T follicular helper cell (primary cell): ENCODE measurements at places on chromosomes 6 and 20.

DNA sequence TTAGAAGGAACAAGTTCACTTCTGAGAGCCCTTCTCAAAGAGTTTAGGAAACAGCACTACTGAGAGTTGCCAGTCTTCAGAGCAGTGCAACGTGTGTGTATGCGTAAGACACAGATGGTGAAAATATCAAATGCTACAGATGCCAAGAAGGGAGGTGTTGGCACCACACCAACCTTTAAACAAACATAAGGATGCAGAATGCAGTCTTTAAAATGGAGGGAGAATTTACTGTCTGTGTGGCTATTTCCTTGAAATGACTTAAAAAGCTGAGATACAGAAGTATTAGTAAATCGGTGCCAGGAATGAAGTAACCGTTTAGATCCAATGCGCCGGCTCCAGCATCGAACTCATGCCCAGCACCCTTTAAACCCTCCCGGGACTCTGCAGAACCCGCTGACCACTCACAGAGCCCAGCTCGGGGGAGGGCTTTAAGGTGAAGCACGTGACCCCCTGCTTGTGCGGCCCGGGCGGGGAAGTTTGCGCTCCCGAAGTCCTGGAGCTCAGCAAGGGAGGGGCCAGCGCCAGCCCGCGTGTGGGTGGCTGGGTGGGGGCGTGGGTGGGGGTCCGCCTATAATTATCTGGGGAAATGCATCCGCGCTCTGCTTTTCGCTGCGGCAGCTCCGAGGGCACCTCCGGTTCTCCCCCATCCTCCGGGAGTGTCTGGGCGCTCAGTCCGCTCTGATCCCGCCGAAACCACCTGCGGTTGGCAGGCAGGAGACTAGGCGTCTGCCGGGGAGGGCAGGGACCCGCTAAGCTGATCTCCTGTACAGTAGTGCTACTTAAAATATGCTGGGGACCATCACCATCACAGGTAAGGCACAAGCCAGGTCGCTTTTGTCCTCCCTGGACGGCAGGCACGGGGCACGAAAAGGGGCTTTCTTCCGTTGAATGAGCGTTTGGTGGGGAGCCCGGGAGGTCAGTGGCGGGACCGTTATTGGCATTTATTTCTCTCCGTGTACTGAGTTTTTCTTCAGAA lies 66.0 kb downstream of the ZBTB2 start:
- DNase-seq: no peak

- no peak for DNase-seq
Observed at GRCh38 chr6:139588076-139588639, 213.7 kb upstream of the CITED2 start.

GRCh38 chr20:32476684-32477593 lies 108.2 kb downstream of the NOL4L start:
- no peak for DNase-seq

DNA sequence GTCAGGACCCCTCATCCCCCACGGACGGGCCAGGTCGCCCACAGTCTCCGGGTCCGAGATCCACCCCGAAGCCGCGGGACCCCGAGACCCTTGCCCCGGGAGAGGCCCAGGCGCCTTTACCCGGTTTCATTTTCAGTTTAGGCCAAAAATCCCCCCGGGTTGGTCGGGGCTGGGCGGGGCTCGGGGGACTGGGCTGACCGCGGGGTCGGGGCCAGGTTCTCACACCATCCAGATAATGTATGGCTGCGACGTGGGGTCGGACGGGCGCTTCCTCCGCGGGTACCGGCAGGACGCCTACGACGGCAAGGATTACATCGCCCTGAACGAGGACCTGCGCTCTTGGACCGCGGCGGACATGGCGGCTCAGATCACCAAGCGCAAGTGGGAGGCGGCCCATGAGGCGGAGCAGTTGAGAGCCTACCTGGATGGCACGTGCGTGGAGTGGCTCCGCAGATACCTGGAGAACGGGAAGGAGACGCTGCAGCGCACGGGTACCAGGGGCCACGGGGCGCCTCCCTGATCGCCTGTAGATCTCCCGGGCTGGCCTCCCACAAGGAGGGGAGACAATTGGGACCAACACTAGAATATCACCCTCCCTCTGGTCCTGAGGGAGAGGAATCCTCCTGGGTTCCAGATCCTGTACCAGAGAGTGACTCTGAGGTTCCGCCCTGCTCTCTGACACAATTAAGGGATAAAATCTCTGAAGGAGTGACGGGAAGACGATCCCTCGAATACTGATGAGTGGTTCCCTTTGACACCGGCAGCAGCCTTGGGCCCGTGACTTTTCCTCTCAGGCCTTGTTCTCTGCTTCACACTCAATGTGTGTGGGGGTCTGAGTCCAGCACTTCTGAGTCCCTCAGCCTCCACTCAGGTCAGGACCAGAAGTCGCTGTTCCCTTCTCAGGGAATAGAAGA lies 978 bp downstream of the HLA-A start:
- no peak for DNase-seq

DNA sequence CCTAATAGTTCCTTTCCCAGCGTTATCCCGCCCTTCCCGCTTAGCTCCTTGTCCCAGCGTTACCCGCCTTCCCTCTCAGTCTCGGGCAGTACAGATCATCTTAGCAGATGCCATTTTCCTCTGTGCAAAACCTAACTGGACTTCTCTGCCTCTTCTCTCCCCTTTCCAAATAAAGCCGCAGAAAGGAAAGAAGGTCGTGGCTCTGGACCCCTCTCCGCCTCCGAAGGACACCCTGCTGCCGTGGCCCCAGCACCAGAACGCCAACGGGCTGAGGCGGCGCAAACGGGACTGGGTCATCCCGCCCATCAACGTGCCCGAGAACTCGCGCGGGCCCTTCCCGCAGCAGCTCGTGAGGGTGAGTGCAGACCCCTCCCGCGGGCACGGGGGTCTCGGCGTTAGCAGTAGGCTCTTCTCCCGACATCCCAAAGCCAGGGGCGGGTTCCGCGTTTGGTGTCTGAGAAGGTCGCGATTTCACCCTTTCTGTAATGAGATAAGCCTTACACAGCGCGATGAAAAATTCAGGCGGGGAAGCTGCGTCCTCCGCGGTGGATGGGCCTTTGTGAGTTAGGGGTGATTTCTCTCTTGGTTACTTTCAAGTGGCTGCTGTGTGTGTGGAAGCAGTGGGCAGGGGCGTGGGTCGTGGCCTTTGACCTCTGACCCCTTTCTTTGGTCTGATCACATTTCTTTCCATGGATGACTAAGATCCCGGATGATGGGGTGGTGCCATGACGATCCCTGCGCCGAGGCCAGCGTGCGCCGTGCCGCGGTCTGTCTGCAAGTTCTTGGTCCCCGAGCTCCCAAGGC lies 292.7 kb downstream of the TAF4 start:
- no peak for DNase-seq

- no peak for DNase-seq
Observed at GRCh38 chr6:36829919-36830544, 9.2 kb downstream of the CPNE5 start.

GRCh38 chr6:167150941-167151549 lies 6.7 kb downstream of the GPR31 start:
- DNase-seq: no peak

GRCh38 chr6:44024574-44025219 lies 102.6 kb downstream of the MRPL14 start:
- no peak for DNase-seq

GRCh38 chr6:30570263-30570662 lies 979 bp upstream of the ABCF1 start:
- no peak for DNase-seq

GRCh38 chr6:46380152-46380807 lies 111.0 kb downstream of the RCAN2 start:
- DNase-seq: no peak

- DNase-seq: no peak
Observed at GRCh38 chr20:44704551-44704971, 10.6 kb upstream of the CCN5 start.

DNA sequence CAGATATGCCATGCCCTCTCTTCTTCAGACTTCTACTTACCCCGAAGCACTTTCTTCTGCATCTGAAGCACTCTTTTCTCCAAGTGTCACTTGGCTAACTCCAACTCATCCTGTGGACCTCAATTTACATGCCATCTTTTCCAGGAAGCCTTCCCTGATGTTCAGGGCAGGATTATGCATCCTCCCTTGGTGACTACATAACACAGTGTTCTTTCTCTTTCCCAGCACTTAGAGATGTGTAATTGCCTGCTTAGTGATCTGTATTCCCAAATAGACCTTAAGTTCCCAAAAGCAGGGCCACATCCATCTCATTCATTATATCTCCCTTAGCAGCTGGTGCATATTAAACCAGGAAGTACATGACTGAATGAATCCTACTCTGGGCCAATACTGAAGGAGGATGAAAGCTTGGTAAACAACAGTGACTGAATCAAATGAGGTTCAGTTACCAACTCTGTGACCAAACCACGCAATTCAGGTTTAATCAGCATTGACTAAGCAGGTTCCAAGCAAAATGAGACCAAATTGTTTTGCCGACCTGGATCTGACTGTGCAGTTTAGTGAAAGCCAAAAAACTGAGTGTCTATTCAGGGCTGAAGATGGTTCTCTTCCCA lies 121.4 kb upstream of the TCF21 start:
- no peak for DNase-seq

DNA sequence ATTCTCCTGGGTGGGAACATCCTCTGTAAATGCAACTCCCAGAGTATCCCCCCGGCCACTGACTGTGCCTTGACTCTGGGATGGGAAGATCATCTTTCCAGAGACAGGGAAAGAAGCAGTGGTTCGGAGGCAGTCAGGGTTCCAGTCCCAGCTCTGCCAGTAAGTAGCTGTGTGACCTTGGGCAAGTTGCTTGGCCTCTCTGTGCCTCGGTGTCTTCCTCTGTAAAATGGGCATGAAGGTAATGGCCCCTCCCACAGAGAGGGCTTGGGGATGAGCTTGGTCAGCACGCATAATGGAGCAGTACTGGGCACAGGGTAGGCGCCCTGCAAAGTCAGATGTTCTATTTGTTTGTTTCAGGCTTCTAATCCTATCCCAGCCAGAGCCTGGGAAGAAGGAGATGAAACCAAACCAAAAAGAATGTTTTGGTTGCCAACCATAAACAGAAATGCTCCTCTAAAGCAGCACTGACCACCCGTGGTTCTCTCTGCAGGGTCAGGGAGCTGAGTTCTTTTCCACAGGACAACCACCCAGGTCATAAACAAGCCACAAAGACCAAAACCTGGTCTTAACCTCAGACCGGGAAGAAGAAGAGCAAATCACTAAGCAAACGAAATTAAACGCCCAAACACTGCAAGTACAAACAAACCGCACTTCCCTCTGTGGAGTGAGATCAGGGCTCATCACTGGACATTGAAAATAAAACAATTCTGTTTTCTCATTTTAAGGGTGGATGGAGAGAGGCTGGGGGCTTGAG lies 381.0 kb upstream of the SULF2 start:
- no peak for DNase-seq

GRCh38 chr6:118100717-118101116 lies 193.7 kb downstream of the SLC35F1 start:
- DNase-seq: no peak
